ENCODE measurements at places on chromosomes 5 and 9.

- DNase-seq, result no peak
Observed at GRCh38 chr9:120901755-120902568, 24.6 kb downstream of the TRAF1 start.

- peak; percentile 50 for DNase-seq
Observed at GRCh38 chr5:96876292-96876850, at the start of gene ERAP2. TSS of gene ERAP2 (plus strand) at chr5:96876500. CDS start at chr5:96879686, 3,186 bp downstream.

DNA sequence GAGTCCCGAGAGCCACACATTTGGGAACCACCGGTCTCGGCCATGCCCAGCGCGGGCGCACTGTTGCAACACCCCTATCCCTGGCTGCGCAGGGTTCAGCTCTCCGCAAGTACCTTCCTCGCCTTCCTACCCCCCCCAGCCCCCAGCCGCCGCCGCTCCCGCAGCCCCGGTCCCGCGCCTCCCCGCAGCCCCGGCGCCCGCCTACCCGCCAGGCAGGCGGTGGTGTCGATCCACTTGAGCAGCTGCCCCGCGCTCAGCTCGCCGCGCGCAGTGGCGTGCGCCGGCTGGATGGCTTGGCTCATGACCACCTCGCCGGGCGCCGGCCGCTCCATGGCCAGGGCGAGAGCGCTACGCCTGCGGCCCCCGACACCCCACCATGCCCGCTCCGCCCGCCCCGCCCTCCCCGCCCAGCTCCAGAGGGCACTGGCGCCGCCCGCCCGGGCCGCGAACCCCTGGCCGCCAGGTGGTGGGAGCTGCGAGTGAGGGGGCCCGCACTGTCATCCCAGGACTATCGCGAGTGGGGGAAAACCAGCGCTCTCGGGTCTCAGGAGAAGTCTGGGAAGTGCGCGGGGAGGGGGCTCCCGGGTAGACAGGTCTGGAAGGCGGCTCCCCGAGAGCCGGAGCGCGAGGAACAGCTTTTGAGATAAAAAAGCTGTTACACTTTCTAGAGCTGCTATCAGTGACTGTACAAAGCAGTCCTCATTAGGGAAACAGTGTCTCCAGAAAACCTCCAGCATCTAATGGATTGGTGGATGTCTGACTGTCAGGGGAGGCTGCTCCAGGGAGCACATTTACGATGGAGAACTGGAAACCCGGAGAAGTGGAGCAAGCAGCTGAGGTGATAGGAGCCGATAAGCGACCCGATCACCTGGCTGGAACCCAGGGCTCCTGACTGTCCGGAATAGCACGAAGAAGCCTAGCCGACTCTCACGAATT lies at the start of gene ACOT12:
Gene ACOT12, minus strand, starts transcription at position 352 of the 936 bp plus-strand sequence. Its CDS starts 20 bp downstream, at position 332.
- peak; percentile 26 for DNase-seq

GRCh38 chr5:10789726-10790125 lies 28.7 kb upstream of the DAP start:
- peak; percentile 72 for DNase-seq

DNA sequence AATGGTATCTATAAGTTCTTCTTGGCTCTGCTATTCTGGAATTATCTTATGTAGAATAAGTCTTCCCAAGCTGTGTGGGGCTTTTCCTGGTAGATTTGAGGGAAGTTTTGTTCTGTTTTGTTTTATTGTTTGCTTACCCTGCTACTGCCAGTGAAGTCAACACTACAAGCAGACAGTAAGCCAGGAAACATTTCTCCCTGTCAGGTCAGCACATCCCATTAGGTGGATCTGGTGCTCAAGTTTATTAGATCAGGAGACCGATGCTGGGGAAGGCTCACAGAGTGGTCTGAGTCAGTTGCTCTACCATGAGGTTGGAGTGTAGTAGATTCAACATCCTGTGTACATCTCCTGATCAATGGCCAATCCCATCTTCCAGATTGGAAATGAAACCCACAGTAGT lies 79.1 kb downstream of the ADRB2 start:
- no peak for DNase-seq

GRCh38 chr9:131839281-131840084 lies 99.6 kb upstream of the RAPGEF1 start:
- DNase-seq, result peak; percentile 81

GRCh38 chr9:6552498-6553121 lies 92.9 kb downstream of the GLDC start:
- peak; percentile 46 for DNase-seq

GRCh38 chr5:111070272-111071134 lies 1.0 kb upstream of the TSLP start:
- peak; percentile 41 for DNase-seq

- no peak for DNase-seq
Observed at GRCh38 chr5:111404270-111404769, 108.0 kb downstream of the STARD4 start.

All from EL (cell line).